ENCODE measurements at places on chromosomes 1 and 21.

GRCh38 chr1:32898056-32898455 is 3.1 kb downstream of the TMEM54 start:
- DNase-seq = no peak

GRCh38 chr1:118918940-118919259 is 69.2 kb downstream of the TBX15 start:
- DNase-seq = no peak

DNA sequence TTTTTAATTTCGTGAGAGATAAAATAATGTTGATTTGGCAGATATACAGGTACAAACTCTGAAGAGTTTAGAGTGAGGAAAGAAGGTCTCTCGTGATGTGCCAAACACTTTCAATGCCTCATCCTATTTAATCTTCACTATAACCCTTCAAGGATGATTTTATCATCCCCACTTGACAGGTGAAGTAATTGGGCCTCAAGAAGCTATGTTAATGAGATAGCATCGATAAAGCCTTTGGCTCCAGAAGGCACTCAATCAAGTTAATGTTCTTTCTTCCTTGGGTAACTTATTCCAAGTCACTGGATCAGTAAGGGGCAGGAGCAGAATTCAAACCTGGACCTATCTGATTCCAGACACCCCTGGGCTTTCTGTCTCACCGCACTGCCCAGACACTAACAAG is 7.2 kb downstream of the LMOD1 start:
- DNase-seq = no peak

GRCh38 chr1:26553942-26554682 is 24.6 kb downstream of the RPS6KA1 start:
- no peak for DNase-seq

GRCh38 chr1:15283526-15283925 is 36.5 kb downstream of the FHAD1 start:
- no peak for DNase-seq

DNA sequence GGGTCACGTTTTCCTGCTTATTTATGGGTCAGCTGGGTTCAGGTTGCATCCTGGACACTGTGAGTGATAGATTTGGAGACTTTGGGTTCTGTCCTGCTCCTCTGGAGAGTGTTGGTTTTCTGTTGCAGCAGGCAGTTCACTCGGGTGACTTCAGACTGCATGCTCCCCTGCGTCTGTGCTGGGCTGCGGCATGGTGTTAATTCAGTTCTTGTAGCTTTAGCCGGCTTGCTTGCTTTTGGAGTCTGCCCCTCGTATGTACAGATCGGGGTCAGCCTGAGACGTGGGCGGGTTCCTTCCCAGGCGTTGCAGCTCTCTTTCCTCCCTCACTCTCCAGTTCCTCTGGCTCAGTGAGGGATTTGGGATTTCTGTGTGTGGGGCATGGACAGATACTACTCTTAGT is 38.0 kb downstream of the PCNT start:
- no peak for DNase-seq

DNA sequence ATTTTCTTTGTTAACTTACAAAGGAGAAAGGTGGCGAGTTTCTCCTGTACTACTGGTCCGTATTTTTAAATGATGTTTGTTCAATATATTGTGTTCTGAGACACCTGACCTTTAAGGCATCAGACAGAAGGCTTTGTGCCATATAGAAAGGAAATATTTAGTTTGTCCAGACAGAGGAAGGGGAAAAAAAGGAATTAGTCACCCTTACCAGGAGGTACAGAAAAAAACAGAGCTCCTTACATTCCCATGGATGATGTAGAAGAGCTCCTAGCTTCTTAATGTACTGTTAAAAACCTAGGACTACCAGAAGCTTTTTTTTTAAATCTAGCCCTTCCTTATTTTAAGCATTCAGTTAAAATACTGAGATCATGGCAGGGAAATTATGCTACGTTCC is 12.4 kb upstream of the PODN start:
- no peak for DNase-seq

GRCh38 chr1:94554580-94554979 is 13.0 kb upstream of the F3 start:
- no peak for DNase-seq

GRCh38 chr1:68158837-68159236 is 73.5 kb downstream of the WLS start:
- DNase-seq = no peak

DNA sequence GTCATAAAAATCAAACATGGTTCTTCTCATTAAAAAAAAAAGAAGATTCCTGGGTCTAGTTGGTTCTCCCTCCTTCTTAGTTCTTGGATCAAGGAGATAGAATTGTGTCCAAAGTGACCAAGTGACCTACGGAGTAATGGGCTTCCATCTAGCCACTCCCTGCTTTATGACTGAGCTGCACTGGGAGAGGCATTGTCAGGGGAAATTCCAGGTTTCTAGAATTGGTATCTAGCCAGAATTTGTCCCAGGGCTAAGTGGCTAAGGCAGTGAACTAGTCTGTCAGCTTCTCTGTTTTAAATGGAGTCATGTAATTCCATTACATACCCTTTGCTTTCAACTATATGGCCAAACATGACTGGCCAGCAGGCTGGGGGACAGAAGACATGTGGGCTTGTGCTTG is 40.1 kb upstream of the ERG start:
- no peak for DNase-seq

GRCh38 chr21:36589352-36589971 is 109.5 kb upstream of the SIM2 start:
- DNase-seq = no peak

GRCh38 chr21:27244776-27245175 is 277.9 kb upstream of the ADAMTS5 start:
- no peak for DNase-seq

GRCh38 chr1:16189003-16189402 is 23.4 kb downstream of the ARHGEF19 start:
- no peak for DNase-seq

- DNase-seq = no peak
Measured at GRCh38 chr21:44628707-44629391, 2.0 kb downstream of the KRTAP10-9 start.

DNA sequence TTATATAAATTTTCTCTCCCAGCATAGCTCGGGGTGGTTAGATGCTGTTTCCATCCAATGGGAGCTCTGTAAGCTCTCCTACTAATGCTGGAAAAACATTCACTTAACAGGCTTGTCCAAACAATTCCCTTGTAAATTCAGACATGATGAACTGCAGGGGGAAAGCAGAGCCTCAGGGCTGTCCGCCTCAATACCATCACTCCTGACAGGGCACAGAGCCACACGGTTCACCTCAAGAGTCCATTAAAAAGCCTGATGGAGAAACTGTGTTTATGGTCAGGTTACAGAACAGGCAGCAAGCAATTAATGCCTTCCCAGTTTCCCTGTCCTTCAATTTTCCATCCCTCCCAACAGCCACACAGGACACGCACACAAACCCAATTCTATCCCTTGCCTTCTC is 171.0 kb downstream of the BRINP2 start:
- DNase-seq = no peak

DNA sequence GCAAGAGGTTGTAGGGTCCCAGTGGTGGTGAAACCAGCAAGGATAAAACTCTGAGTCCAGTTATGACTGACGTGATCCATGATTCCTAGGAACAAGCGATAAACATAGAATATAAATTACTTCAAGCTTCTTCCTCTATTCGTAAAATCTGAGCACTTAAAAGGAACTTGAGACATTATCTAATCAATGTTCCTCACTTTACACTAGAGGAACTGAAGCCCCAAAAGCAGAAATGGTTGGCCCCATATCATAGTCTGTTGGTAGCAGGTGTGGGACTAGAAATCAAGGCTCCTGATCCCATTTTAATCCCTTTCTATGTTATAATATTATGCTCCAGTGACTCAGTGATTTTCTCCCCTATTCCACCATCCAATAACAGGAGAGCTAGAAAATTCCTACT is 21.9 kb upstream of the MNDA start:
- DNase-seq = no peak

DNA sequence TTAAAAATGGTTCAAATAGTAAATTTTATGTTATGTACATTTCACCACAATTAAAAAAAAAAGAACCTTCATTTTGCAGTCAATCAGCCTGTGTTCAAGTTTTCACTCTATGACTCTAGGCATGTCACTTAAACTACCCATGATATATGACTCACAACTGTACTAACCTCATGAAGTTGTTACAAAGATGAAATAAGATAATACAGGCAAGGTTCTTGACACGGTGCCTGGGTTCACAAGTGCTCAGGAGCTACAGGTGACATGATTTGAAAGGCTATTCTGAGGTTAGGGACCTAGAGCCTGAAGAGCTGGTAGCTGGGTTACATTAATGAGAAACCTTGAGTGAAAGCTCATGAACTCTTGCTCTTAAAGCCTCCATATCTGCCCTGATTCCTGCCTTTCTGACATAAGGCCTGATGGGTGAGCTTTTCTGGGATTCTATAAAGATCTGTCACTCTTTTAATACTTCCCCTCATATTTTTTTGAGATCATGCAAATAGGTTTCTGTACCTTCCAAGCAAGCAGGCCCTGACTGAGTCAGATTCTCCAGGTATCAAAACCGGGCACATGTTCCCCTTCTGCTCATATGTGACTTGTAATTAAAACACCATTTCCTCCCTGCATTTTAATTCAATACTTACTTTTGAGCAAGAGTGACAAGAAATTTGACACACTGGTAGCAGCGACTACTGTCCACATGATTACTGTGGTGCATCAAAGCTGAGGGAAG is 34.0 kb downstream of the PCSK9 start:
- no peak for DNase-seq

DNA sequence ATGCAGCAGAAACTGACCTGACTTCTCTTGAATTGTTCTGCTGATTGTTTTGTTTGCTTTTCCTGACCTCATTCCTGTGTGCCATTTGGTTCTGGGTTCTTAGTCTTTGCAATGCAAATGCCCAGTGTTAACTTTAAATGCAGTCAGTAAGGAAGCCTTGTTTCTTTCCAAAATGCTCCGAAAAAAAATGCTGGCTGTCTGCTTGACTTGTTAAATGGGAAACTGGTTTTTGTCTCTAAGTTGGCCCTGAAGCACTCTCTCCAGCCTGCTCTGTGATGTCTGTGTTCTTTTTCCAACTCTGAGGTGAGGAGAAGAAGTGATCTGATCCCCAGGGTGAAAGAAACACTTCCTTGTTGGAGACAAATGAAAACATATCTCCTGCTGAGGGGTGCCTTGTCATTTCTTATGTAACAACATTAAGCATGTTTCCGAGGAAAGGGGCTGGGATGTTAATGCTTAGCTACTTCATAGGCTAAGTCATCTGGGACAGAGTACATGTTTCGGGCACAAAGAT is 256.3 kb upstream of the ADGRL4 start:
- no peak for DNase-seq

DNA sequence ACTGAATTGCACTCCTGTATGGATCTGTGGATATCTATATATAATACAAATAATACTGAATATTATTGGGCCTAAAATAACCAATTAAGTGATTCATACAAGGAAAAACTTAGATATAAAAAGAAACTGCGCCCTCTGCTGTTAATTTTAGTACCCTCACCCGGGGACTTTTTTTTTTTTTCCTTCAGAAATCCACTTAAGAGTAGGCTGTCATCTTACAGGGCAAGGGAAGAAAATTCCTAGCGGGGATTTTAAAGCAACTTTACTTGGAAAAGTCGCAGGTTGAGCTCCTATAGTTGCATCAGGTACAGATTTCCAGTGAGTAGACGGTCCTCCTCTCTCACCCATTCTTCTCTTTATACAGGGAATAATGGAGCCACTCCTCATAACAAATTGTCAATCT is 1.3 kb downstream of the NTNG1 start:
- DNase-seq = no peak

DNA sequence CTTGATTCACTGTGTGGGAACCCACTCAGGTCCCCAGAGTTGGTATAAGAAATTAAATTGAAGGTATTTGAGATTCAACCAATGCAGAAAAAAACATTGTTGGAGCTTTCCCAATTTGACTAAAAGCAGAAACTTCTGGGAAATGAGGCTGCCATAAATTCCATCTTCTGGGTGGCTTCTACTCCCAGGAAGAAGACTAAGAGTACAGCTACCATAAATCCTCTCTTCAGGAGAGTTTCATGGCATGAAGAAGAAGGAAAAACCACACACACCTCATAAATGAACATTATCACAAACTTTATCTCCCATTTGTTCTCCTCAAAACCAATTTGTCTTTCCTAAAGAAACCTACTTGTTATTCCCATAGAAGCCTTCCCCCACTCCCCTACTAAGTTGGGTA is 283.9 kb downstream of the DPYD start:
- no peak for DNase-seq

GRCh38 chr21:25528515-25528914 is 78.8 kb downstream of the MRPL39 start:
- DNase-seq = no peak

GRCh38 chr1:220511785-220512184 is 16.2 kb upstream of the MARK1 start:
- no peak for DNase-seq

GRCh38 chr1:238552271-238552670 is 661.5 kb upstream of the ZP4 start:
- DNase-seq = no peak

GRCh38 chr1:176174108-176174507 is 33.0 kb downstream of the COP1 start:
- no peak for DNase-seq

DNA sequence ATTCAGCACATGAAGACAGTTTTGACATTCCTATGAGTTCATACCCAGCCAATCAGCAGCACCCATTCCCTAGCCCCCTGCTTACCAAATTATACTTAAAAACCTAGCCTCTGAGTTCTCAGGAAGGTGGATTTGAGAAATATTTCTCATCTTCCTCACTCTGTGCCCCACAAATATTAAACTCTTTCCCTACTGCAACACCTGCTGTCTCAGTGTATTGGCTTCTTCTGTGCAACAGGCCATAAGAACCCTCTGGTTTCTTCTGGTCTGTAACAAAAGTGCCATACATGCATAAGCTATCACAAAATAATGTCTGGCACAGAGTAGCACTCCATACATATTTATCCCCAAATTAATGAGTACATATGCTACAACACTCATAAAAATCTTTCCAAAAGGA is 387.4 kb upstream of the CAMK1G start:
- no peak for DNase-seq

DNA sequence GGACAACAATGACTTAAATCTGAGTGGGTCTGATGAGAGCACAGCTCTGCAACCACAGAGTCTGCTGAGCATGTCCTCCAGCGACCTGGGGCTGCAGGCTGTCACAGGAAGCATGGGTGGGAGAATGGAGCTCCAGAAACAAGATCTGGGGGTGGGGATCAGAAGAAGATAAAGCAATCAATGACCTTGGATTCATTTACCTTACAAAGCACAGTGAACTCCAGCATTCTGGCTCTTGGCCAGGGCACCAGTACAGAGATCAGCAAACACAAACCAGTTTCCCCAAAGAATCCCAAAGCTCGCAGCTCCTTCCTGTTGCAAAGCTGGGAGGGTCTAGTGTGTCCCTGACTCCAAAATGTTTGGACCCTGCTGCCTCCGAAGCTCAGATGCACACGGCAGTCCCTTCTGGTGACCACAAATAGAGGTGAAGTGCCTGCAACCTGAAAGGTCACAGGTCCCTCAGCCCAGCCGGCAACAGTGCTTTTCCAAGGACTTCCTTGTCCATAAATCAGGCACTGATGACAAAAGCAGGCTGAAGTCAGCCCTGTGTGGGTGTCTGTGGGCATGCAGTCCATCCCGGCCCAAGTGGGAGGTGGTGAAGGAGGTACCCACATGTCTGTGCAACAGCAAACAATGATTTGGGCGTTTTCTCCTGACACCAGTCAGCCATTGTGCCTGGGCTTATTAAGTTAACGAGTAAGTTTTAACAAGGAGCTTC is 76.1 kb downstream of the SH3BGR start:
- no peak for DNase-seq

- DNase-seq = no peak
Measured at GRCh38 chr1:162292422-162292849, 84.2 kb downstream of the SPATA46 start.

Measured in esophagus squamous epithelium (tissue), 5 donors.